ENCODE measurements at places on chromosomes 3 and 15.

GRCh38 chr3:66748175-66748876, 247.5 kb upstream of the LRIG1 start:
- no peak for DNase-seq

- DNase-seq = no peak
Observed at GRCh38 chr3:72442759-72443158, 405.5 kb downstream of the SHQ1 start.

DNA sequence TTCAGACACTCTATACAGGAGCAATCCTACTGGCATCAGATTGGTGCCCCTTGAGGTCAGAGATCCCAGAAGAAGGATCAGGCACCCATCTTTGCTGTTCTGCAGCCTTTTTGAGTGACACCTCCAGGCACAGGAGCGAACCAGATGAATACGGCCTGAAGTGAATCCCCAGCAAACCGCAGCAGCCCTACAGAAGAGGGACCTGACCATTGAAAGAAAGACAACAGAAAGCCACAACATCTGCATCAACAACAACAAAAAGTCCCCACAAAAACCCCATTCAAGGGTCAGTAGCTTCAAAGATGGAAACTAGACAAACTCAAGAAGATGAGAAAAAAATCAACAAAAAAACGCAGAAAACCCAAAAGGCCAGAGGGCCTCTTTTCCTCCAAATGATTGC, 130.4 kb downstream of the PPM1L start:
- no peak for DNase-seq

DNA sequence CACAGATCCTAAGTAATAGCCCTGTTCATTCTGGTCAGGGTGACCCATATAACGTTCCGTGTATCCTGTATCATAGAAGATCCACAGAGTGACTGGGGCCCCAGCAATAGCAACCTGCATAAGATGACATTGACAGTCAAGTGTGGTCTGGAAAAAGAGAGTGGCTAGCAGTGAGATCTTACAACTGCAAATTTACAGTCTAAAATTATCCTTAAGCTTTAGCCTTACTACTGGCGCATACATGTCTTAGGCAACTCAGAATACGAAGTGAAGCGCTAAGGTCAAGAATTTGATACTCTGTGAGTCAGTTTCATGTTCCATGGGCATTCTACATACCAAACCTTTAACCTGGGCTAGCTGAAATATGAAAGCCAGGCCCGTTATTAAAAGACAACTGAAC, 29.2 kb upstream of the IGDCC4 start:
- DNase-seq = no peak

- DNase-seq = no peak
Observed at GRCh38 chr15:85545185-85545584, 164.8 kb downstream of the AKAP13 start.

GRCh38 chr3:42042747-42043098, 48.4 kb upstream of the TRAK1 start:
- DNase-seq = no peak

GRCh38 chr3:11530153-11530721, 113.5 kb downstream of the VGLL4 start:
- no peak for DNase-seq

DNA sequence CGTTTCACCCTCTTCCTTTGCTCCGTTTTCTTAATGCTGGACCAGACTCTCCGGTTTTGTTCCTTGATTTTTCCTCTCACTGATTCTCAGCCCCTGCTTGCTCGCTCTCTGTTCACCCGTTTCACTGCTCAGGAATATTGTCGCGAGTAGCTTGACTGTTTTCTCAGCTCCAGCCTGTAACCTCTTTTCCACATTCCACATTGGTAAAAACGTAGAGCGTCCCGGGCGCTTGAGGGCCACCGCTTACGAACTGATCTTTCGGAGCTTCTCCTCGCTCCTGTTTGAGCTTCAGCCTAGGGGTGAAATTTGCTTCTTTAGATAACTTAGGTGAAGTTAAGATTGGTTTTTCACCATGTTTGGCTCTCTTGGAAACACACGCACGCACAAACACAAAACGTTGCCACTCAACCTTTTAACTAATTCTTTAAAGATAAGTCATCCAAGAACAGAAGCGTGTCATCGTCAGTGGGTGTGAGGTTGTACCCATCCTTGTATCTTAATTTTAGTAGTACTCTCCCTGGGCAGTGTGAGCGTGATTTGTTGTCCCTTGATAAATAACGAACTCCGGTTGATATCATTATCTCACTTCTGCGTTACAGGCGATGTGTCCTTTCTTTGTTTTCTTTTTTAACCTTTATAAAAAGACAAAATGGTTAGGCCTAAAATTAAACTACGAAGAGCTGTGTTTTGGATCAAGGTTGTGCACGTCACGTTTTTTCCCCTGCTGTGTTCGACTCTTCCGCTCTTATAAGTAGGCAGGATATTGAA, 1.0 kb downstream of the PAK2 start:
- DNase-seq = no peak

- DNase-seq = no peak
Observed at GRCh38 chr3:42723219-42723618, 20.6 kb upstream of the HHATL start.

DNA sequence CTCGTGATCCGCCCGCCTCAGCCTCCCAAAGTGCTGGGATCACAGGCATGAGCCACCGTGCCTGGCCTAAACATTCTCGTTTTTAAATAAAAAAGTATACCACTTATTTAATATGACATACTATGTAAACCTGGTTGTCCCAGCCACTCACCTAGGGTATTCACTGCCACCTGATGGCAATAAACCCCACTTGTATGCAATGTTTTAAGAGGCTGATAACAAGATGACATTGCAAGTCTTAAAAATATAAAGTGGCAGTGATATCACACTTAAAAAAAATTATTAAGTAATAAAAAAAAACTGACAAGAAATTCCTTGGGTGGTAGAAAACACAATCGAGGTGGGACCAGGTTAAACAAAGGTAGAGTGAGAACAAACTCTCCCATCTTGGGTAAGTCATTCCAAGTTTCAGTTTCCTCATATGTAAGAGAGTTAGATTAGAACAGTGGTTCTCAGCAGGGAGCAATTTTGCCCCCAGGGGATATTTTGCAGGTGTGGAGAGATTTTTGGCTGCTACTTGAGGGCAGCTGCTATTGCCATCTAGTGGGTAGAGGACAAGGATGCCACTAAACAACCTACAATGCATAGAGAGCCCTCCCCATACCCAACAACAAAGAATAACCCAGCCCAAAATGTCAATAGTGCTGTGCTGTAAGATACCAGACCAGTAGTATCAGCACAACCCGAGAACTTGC, 14.5 kb downstream of the ARF4 start:
- no peak for DNase-seq

DNA sequence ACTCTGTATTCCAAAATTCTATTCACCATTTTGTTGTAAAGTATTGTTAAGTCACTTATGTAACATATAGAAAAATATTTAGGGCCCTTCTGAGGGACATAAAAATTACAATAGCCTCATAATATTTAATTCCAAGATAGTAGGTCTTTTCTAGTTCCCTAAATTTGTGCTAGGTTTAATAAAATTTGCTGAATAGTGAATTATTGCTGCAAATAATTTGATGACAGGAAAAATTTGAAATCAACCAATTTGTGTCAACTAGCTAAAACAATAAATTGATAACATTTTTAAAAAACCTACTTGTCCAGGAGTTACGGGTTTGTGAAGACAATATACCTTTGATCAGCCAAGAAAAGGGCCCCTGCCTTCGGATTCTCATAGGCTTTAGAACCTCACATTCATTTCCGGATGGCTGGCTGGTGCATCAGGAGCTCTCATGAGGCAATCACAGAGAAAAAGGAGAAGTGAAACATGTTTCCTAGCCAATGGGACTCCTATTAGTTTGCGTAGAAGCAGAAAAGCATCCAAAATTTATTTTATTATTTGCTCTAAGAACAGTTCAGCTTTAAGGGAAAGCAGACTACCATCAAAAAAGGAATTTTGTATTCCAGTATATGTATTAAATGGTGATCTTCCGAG, 177.2 kb downstream of the LRRC3B start:
- no peak for DNase-seq
